Activated CD4-positive, alpha-beta T cell treated with anti-CD3 and anti-CD28 coated beads, Interleukin-2, amount 50 U/mL, for 1 hour (primary cell): ENCODE measurements at places on chromosomes 2 and 18.

- DNase-seq = no peak
Measured at GRCh38 chr2:5495586-5495985, 196.6 kb upstream of the SOX11 start.

- DNase-seq = peak; percentile 1
Measured at GRCh38 chr2:230068651-230069055, at the start of gene SLC16A14. Gene SLC16A14, minus strand, starts transcription at chr2:230068924. Its CDS starts 9,572 bp downstream, at chr2:230059352.

- DNase-seq = no peak
Measured at GRCh38 chr2:99771681-99772333, 282.0 kb upstream of the REV1 start.

DNA sequence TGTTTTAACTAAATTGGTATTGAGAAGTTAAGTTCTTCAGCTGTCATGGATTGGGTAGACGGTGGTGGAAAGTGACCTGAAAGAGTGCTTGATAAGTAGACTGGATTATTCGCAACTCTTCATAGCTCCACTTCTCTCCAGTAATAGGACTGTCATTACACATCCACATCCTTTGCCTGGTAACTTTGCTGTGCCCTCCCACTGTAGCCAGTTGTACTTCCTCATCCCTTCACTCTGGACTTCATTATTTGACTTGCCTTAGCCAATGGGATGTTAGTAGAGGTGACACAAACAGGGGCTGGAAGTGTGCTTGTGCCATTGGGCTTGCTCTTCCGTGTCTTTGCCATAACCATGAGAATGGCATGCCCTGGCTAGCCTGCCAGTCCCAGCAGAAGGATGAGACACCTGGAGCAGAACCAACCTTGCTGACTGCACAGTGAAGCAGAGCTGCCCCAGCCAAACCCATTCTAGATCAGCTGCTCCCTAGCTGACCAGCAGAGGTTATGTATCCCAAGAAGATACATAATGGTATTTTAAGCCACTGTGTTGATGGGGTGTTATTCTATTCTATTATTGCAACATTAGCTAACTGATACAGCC lies 16.9 kb downstream of the QPCT start:
- no peak for DNase-seq

DNA sequence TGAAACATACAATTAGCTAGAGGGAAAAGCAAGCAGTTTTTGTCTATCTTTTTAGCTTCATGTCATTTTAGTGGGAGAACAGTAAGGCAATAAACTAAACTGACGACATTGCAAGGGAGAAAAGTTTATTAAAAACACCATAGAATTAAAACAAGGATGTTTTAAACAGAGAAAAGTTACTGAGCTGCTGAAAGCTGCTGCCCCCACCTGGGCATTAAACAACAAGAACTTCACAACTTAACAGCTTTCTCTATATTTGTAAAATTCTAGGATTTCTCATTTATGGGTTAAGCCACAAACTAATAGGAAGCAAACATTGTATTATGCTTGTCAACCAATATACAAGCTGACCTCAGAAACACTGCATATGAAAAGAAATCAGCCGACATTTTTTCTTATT lies 289.2 kb downstream of the ERBB4 start:
- no peak for DNase-seq

- no peak for DNase-seq
Measured at GRCh38 chr2:201344663-201345366, 12.3 kb downstream of the FLACC1 start.

DNA sequence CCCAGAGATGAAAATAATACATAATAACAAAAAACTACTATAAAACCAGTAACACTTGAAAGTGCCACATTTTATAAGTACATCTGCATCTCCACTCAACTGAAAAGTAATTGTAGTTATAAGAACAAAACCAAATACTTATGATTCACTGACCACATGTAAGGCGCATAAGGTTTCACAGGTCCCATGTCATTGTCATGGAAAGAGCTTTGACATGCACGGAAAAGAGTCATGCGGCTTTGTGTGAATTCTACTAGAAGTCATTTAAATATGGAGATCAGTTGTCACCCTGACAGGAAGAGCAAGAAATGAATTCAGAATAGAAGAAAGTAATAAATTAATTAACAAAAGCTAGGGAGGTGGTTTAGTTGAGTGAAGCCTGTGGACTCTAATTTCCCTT lies 459.1 kb downstream of the CDH2 start:
- DNase-seq = no peak

GRCh38 chr2:128523457-128523856 lies 204.8 kb upstream of the HS6ST1 start:
- no peak for DNase-seq
